ENCODE measurements at places on chromosomes 7 and 10. TPM values are rescaled to one million over a fixed set of nuclear protein-coding genes. Genes with fewer than 3 reads are reported as not detected.

The CDC14C gene
- not detected for total RNA-seq

The EPHB6 gene
- total RNA-seq, result 6.8 TPM

- H3K36me3 ChIP-seq, result peaks cover 37% of the 10 kb centered on the region
- no peaks in the 10 kb centered on the region for H3K4me1 ChIP-seq
- no peaks in the 10 kb centered on the region for H3K27me3 ChIP-seq
- no peak overlapping the region for H3K4me3 ChIP-seq
Measured at GRCh38 chr10:35017608-35018007, 72.5 kb downstream of the CUL2 start.

DNA sequence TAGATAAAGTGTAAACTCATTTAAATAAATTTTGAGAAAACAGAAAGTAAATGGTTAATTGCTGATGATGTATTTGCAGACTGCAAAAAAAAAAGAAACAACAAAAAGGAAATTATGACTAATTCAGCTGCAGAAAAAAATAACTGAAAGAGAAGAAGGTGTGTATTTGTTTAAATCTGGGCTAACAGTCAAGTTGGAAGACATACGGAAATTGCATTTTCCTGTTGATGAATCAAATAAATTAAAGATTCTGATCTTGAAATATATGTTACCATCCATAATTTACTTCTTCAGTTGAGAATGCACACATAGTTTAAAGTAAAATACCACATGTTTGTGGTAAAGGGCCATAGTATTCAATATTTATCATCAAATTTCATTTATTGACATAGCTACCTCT is 19.3 kb upstream of the ING3 start:
- no peaks in the 10 kb centered on the region for H3K4me1 ChIP-seq
- no peaks in the 10 kb centered on the region for H3K27me3 ChIP-seq
- H3K36me3 ChIP-seq, result no peaks in the 10 kb centered on the region
- H3K27ac ChIP-seq, result no peak overlapping the region
- no peak for DNase-seq

DNA sequence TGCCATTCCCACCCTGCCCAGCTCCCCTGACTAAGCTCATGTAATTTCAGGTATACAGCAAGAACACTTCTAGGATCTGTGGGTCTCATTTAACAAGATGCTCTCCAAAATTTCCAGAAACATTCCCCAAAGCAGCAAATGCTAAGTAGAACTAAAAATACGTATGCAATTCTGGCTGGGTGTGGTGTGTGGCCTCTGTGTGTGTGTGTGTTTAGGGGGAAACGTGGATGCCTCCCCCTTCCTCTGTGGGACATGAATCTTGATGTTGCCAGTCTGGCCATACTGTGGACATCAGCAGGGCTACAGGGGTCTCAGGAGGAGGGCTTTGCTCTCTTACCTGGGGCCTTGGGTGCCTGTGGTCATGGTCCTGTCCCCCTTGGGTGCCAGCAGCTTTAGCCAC is 18.4 kb downstream of the EMX2 start:
- DNase-seq, result no peak
- no peak overlapping the region for H3K27ac ChIP-seq
- no peaks in the 10 kb centered on the region for H3K4me1 ChIP-seq
- no peak overlapping the region for H3K4me3 ChIP-seq
- no peaks in the 10 kb centered on the region for H3K36me3 ChIP-seq
- no peaks in the 10 kb centered on the region for H3K27me3 ChIP-seq

GRCh38 chr10:79286318-79286951 is 60.8 kb upstream of the PPIF start:
- DNase-seq, result peak; percentile 76
- H3K27ac ChIP-seq, result peak overlapping the region; percentile 97
- H3K36me3 ChIP-seq, result peaks cover 6% of the 10 kb centered on the region
- H3K4me3 ChIP-seq, result no peak overlapping the region
- H3K4me1 ChIP-seq, result peaks cover 63% of the 10 kb centered on the region
